Kidney capillary endothelial cell (primary cell): ENCODE measurements at places on chromosomes 1 and 21.

DNA sequence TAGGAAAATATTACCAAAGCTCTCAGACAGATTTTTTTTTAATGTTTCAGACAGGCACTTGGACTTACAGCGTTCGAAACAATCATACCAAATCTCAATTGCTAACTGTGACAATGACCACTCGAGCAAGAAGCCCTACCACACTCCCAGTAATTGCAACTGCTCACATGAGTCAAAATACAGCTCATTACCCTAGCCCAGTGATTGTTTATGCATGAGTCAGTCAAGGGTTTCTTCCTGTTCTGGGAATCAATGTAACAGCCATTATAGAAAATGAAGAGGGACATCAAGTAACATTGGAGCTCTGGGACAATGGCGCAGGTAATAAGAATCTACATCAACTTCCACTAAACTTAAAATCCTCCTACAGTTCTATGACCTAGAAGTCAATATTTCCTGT lies 56.1 kb upstream of the SH3GLB1 start:
- DNase-seq = peak; percentile 80

GRCh38 chr21:32256873-32257620 lies 21.8 kb downstream of the MIS18A start:
- DNase-seq = peak; percentile 41

DNA sequence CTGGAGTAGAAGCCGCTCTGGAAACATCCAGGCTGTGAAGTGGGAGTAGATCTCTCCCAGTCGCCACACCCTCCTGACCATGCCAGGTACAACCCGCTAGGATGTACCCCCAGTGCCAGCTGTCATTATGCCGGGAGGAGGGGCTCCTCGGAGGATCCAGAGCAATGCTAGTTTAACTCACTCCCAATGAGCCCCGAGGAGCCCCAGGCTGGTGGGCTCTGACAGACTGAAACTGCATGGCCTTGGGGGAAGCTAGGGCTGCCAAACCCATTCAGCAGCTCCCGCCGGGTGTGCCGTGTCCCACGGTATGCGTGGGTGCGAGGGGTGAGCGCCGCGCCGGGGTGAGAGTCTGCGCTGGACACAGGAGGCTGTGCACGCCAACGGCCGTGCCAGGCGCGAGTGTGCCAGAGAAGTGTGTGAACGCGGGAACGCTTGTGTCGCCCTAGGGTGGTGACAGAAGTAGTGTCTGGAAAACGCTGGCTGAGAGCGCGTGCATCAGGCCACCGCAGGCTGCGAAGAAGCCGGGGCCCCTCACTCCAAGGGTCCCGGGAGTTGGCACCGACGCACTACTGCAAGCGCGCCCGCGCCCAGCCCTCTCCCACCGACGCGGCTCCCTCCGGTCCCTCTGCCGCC lies 177.1 kb upstream of the EDN2 start:
- DNase-seq = no peak

DNA sequence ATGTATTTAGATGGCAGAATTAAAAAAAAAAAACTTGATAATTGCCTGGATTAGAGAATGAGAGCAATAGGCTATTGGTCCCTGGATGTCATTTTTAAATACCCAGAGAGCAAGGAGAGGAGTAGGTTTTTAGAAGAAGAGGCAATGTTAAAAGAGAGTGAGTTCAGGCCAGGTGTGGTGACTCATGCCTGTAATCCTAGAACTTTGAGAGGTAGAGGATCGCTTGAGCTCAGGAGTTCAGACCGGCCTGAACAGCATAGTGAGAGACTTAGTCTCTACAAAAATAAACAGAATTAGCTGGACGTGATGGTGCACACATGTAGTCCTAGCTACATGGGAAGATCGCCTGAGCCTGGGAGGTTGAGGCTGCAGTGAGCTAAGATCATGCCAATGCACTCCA lies 15.9 kb upstream of the MUTYH start:
- DNase-seq = no peak

- DNase-seq = peak; percentile 91
These were observed 6.2 kb upstream of the ANKRD35 start for GRCh38 chr1:145891587-145892485.

DNA sequence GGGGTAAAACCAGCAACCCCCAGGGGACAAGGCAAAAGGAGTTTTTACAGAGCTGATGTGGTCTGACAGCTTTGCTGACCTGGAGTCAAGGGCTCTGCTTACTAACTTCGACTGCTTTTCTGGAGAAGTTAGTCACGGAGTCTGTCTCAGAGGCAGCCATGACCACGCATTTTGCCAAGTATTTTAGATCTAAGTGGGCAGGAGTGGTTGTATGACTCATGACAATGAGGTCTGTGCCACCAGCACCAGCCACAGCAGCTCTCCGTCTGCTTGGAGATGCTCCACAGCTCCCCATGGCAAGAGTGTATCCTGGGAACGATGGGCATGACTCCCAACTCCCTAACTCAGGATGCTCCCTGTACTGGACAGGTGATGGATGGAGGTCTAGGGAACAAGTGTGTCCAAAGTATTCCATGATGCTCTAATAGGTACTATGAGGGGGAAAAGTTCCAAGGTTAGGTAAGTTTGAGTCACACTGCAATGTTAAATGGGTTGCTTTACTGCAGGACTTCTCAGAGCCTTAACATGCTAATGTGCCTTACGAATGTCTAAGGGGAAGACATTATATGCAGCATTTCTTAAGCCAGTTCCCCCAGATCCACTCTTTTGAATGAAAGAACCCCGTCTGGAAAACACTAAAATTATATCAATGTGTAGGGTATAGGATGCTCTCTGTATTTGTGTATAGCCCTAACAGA lies 359.0 kb downstream of the HHAT start:
- no peak for DNase-seq

DNA sequence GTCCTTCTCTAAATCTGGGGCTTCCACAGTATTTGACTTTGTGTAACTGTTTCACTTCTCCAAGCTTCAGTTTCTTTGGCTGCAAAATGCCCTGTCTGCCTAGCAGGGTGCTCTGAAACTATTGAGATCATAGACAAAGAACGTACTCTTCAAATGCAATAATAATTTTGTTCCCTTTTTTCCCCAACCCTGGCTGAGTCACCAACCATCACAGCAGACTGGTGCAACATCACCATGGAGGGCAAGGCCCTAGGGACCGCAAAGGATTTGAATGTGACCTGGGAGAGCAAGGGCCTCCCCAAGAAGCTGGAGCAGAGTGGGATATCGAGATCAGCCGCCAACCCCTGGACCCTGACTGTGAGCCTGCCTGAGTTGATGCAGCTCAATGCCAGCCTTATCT lies 115.0 kb downstream of the FCRL5 start:
- no peak for DNase-seq

DNA sequence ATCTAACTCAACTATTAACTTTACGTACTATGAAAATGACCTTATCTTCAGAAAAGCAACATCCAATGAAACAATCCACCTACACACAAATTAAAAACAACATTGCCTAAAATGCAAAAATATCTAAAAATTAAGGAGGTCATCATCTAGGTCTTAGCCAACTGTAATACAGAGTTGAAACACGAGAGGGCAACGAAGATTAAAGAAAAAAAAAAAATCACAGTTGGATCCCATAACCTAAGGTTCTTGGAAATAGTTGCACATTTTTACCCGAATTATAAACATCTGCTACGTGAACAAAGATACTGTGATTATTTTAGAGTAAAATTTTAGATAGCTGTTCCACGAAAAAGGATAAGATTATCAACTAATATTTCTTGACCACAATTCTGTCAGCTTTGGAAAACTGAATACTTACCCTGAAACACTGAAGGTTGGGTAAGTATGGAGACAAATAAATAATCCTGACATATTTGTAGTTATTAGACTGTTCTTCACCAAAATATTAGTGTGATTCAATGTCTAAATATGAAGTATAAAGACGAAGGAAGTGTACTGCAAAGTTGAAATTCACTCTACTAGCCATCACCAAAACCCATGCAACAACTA lies 88.0 kb upstream of the AK4 start:
- DNase-seq = no peak

DNA sequence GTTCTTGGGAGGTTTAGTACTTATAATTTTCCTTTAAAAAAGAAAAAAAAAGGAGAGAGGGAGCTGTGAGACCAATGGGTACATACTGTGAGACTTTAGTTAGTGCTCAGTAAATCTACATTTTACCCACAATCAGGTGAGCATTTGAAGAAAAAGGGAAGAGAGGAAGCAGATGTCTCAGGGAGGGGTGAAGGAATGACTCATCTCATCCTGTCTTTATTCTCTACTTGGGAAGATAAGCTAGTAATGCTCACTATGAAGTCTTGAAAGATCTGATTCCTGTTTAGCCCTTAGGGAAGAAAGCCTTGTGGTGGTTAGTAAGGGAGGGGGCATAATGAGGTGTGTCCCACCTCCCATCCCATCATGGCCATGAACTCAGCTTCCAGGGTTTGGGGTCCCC lies 112.6 kb downstream of the PLD5 start:
- DNase-seq = no peak

GRCh38 chr1:208921259-208921658 lies 662.3 kb upstream of the CAMK1G start:
- peak; percentile 32 for DNase-seq

DNA sequence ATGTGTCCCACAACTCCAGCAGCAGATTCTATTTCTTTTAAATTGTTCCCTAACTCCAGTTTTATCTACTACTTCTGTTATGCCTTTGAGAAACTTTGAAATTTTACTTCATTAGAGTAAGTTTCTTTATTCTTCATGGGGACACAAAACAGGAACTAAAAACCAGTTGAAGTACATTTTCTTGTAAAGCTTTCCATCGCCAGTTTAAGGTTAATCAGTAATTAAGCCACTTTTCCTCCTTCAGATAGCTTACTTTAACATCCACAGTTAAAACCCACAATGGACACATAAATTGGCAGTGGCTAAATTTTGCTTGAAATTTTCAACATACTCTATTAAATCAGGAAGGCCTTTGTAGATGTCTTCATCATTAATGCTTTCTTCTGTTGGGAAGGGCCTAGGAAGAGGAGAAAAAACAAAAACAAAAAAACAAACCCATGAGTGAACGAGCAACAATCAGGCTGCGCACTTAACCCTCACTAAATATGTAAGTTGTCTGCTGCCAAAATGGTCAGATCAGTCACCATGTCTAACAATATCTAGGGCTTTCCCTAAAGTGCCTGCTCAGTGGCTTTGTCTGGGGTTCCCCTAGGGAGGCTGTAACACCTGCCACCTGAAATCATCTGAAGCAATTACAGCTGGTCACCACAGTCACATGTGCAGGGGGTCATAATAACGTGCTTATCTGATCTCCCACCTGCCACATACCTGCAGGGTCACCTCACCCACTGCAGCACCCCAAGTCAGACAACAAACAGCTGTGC lies 187.9 kb downstream of the VAV3 start:
- no peak for DNase-seq

DNA sequence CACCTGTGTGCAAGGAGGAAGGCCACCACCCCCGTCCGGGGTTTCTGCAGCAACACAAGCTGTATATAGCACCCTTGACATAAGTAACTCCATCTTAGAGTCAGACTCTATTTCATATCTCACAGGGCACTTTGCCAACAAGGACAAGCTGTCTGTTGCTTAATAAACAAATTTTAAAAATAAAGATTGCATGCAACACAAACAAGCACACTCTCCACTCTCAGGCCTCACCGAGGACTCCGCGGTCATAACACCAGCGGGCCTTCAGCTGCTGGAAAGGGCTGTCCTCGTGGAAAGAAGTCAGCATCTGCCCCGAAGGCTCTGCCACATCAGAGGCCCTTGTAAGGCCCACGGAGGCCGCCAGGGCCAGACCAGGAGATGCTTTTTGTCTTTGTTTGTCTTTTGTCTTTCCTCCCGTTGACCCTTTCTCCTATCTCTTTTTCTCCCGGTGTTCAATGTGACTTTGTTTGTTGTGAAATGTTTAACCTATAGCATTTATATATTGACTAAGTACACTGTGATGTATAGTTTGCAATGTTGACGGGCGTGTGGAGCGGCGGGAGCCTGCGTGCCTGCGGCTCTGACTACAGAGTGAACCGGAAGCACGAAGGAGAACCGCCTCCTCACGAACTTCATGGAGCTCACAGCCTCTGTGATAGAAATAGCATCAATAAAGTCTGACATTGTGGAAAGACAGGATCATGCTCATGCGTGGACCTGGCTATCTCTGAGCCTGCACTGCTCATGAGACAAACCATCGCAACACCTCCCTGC lies 24.1 kb downstream of the MEGF6 start:
- DNase-seq = no peak

GRCh38 chr21:35627462-35627861 lies 432.9 kb downstream of the SETD4 start:
- no peak for DNase-seq

- DNase-seq = peak; percentile 33
These were observed 7.3 kb upstream of the CACNA1S start for GRCh38 chr1:201119206-201120197.

DNA sequence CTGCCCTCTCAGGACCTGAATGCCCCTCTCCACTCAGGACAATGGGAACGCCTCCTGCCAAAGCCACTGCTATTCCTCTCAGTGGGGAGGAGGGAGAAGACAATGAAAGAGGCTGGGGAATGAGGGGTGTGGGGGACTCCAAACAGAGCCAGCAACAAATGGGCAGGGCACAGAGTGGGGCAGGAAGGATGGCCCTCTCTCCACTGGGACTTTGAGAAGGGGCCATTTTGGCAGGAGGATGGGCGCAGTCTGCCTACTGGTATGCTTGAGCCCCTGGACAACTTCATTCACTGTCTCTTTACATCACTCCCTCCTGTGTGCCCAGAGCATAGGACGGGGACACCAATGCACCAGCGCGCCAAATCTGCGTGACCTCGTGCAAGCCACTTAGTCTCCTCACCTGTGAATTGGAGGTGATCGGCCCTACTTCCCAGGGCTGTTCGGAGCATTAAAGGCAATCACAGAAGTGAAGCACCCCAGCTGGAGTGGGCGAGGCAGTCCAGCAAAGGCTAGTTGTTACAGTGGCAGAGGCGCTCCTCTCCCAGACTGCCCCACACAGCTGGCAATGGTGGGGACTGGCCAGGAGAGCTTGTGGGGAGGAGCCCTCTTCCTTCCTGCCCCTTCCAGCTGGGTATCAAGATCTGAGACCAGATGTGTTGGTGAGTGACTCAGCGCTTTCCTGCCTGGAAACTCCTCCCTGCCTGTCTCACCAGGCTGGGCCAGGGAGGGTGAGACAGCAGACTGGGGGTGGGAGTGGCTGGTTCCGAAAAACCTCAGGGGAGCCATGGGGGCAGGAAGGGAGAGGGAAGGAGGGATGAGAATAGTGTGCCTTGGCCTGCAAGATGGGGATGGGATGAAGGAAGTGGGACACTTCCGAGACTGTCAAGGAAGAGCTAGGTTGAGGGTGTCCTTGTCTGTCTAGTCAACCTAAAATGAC lies 22.4 kb upstream of the SYNC start:
- peak; percentile 97 for DNase-seq

GRCh38 chr1:156814571-156815260 lies 1.9 kb downstream of the SH2D2A start:
- DNase-seq = no peak

GRCh38 chr1:47396671-47397196 lies 19.4 kb upstream of the FOXE3 start:
- no peak for DNase-seq

DNA sequence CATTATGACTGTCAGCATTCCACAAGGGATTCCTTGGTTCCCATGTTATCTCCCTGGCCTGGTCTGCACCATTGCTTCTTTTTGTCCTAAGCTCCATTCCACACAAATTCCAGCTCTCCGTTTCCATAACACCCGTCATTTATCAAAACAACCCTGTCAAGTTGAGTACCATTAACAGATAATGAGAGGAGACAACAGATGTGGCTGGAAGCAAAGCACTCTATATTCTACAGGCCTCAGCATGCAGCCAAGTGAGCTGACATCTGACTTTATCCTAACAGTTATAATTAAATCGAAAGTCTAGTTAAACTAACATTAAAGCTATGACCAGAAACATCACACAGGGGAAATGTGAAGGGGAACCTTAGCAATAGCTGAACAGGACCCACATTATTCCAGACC lies 110.4 kb downstream of the RERE start:
- DNase-seq = no peak
